ENCODE measurements at places on chromosomes 7 and 10. TPM values are rescaled to one million over a fixed set of nuclear protein-coding genes. Genes with fewer than 3 reads are reported as not detected.

Gene RAPGEF5
- 1.0 TPM for total RNA-seq

Gene CRYGN
- not detected for total RNA-seq

Gene LFNG
- total RNA-seq, result 58.6 TPM

Gene BAMBI
- 45.4 TPM for total RNA-seq

Gene LRRC18
- total RNA-seq, result not detected

DNA sequence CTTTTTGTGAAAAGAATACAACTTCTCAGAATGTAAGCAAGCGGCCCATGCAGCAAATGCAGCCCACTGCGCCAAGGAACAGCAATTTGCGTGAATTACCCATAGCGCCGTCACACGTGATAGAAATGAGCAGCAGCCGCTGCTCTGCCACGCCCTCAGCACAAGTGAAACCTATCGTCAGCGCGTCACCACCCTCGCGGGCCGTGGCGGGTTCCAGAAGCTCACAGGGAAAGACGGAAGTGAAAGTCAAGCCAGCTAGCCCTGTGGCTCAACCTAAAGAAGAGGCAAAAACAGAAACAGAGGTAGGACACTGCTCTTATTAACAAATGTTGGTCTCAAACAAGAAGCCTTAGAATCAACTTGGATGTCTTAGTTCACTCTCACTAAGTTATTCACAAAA is 70.5 kb downstream of the SHH start:
- no peak overlapping the region for H3K27ac ChIP-seq
- H3K4me3 ChIP-seq, result no peak overlapping the region
- H3K36me3 ChIP-seq, result peaks cover 34% of the 10 kb centered on the region
- no peaks in the 10 kb centered on the region for H3K4me1 ChIP-seq
- no peaks in the 10 kb centered on the region for H3K27me3 ChIP-seq

DNA sequence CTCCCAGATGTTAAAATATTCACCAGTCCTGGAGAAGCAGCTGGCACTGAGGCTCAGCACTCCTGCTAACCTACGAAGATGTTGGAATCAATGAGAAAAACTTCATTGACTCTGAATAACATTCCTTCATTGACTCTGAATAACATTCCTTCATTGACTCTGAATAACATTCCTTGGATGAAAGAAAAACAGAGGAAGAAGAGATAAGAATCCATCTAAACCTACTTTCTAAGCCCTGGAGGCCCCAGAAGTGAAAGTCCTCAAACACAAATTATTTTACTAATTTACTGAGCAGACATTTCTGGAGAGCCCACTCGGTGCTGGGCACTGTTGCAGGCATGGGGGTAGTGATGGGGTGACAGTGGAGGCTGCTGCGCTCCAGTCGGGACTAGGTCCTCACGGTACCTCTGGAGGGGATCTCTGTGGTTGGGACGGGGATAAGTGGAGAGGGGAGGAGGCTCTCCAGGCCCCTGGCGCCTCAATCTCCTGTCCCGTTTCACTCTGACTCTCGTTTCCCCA is 254.1 kb downstream of the WDR37 start:
- no peak overlapping the region for H3K4me3 ChIP-seq
- no peak for DNase-seq
- no peaks in the 10 kb centered on the region for H3K36me3 ChIP-seq
- no peak overlapping the region for H3K27ac ChIP-seq
- H3K4me1 ChIP-seq, result no peaks in the 10 kb centered on the region

GRCh38 chr10:118595598-118596425 is at the start of gene PRLHR:
PRLHR (minus strand) TSS chr10:118595648; CDS start chr10:118595244, 404 bp downstream.
- H3K4me1 ChIP-seq, result no peaks in the 10 kb centered on the region
- H3K36me3 ChIP-seq, result no peaks in the 10 kb centered on the region
- peaks cover 25% of the 10 kb centered on the region for H3K27me3 ChIP-seq
- DNase-seq, result peak; percentile 10
- no peak within 1 kb of the TSS for H3K27ac ChIP-seq
- no peak within 1 kb of the TSS for H3K4me3 ChIP-seq

DNA sequence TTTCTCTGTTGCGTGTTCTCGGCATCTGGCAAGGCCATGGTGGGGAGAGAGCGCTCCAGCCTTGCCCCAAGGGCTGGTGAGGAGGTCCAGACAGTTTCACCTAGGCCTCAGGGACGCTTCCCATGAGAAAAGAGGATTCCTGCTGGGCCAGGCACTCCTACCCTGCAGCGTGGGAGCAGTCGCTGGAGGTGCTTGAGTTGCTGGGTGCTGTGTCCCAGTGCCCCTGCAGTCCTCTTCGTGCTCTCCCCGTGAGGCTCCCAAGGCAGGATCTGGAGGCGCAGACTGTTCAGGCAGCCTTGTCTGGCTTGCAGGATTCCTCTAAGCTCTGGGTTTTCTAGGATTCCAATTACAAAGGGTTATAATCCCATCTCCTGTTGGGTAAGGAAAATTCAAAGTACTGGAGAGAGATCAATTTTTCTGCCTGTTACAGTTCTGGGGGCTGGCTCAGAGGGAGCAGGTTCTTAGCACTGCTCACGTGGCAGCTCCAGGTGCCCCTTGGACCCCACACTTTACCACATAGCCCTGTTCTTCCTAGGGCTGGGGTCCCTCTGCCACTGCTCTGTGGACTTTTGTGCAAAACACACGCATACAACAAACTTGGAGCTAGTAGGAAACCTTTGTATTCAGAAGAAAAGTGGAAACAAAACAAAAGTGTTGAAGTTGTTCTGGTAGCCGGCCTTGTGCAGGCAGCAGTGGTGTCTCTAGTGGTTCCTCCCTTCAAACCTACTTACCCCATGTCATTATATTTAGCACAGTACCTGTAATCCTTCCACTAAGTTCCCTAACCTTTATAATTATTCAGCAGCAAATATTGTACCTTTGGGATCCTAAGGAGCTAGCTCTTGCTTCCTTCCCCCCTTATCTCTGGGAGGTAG is 60.5 kb downstream of the CCNY start:
- H3K27me3 ChIP-seq, result no peaks in the 10 kb centered on the region
- H3K36me3 ChIP-seq, result no peaks in the 10 kb centered on the region
- H3K4me3 ChIP-seq, result no peak overlapping the region
- DNase-seq, result no peak

DNA sequence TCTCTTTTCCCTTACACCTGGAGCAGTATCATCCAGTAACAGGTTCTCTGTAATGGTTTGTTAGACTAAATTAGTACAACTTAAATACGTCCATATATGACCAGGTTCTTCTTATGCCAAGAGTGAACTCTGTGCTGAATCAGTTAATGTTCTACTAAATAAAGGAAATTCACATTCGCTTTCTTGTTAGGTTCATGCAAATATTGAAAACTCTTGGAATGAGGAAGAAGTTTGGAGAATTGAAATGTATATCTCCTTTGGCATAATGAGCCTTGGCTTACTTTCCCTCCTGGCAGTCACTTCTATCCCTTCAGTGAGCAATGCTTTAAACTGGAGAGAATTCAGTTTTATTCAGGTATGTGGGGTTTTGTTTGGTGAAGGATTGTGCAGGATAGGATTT is 15.3 kb upstream of the CFAP69 start:
- no peak for DNase-seq
- no peaks in the 10 kb centered on the region for H3K27me3 ChIP-seq
- no peak overlapping the region for H3K27ac ChIP-seq
- no peaks in the 10 kb centered on the region for H3K4me1 ChIP-seq

Measured in astrocyte (in vitro differentiated cells and primary cell).